ENCODE measurements at places on chromosomes 6 and 20.

- DNase-seq, result no peak
These were observed 35.4 kb downstream of the FYN start for GRCh38 chr6:111837641-111838500.

- DNase-seq, result no peak
These were observed 124.6 kb downstream of the ANKS1A start for GRCh38 chr6:35013701-35014100.

DNA sequence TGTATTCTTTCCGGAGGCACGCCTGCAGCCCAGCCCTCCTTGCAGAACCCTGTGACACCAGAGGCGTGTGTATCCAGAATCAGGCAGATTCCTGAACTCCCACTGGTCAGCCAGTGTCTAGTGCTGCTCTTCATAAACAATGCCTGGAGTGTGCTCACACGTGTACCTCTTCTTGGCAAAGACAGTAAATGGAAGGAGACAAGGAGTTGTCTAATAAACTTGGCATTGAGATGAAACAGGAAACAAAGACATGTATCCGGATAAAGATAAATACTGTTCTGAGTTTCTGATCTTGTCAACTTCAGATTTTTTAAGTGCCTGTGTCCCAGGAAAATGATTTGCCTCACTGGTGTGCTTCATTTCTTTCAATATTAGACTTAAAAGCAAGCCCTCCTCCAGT, 1.7 kb downstream of the RPS6KA2 start:
- no peak for DNase-seq

GRCh38 chr20:46252352-46253091, 55.8 kb downstream of the CDH22 start:
- DNase-seq, result no peak

Data from bronchial epithelial cell (primary cell).